ENCODE measurements at places on chromosomes 7 and 10.
A peak's percentile ranks its signal among the peaks of the same experiment; 100 is the strongest.

DNA sequence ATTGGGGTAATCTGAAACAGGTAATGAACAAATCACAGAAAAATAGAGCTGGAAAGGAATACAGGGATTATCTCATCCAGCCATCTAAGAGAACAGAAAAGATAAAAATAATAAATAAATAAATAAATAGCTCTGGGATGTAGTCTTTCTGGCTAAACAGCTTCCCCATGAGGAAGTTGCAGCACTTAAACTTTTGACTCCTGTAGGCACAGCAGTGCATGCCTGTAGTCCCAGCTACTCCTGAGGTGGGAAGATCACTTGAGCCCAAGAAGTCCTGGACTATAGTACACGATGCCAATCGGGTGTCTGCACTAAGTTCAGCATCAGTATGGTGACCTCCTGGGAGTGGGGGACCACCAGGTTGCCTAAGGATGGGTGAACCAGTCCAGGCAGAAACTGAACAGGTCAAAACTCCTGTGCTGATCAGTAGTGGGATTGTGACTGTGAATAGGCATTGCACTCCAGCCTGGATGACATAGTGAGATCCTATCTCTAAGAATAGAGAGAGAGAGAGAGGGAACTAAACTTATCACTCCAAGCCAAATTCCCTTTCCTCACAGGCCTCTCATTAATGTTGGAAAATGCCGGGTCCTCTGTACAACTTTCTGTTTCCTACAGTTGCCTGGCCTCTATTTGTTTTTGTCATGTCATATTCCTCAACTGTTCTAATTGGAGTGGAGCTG lies 61.7 kb upstream of the CDK13 start:
- no peak for DNase-seq

- DNase-seq: no peak
These were observed 17.7 kb upstream of the IFIT1B start for GRCh38 chr10:89360157-89360556.

DNA sequence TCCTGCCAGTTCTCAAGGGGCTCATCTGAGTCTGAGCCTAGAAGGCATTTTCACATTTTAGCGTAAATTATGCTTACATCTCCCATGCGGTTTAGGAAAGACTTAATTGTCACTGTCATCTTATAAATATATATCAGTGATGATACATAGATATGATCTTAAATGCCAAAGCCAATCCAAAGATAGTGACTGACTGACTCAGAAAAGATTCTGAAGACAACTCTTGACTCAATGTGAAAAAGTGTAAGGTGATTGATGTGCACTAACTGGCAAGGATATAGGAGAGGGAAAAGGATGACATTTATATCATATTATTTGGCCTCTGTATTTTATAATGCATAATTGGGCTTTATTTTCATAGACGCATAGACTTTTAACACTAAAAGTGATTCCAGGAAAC lies 84.9 kb upstream of the LRRN3 start:
- no peak for DNase-seq

DNA sequence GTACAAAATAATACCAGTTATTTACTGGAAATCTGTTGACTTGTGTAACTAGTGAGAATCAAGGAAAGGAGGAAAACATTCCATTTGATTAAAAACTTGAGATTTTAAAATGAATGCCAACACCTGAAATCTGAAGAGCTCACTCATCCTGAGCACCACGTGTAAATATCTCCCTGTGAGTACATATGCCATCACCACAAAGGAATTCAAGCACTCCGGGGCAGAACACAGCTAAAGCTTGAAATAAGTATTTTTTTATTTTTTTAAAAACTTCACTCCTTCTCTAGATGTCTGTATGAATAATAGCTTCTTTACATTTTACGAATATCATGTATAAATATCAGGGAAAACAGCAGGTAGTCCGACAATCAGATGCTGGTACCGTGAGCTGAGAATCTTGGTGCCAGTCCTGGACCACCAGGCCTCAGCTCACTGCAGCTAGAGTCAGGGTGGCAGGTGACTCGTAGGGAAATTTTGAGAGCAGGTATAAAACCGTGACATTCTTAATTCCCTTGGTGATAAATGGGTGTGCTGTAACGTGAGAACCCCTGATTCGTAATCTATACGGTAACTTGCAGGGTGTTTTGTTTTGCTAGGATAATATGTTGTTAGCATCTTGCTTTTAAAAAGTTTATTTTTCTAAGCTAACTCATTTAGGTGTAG lies 12.7 kb downstream of the LMTK2 start:
- DNase-seq: no peak

GRCh38 chr7:83267141-83267631 lies 104.5 kb upstream of the PCLO start:
- no peak for DNase-seq

DNA sequence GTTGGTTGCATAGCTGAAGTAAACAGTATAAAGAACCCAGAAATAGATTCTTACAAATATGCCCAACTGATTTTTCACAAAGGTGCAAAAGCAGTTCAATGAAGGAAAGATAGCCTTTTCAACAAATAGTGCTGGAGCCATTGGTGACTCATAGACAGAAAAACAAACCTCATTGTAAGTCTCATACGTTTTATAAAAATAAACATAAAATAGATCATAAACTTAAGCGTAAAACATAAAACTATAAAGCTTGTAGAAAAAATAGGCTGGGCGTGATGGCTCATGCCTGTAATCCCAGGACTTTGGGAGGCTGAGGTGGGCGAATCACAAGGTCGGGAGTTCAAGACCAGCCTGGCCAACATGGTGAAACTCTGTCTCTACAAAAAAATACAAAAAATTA lies 318.8 kb upstream of the IGFBP3 start:
- DNase-seq: no peak

- DNase-seq: no peak
These were observed 65.4 kb downstream of the ANKRD61 start for GRCh38 chr7:6096581-6096980.

DNA sequence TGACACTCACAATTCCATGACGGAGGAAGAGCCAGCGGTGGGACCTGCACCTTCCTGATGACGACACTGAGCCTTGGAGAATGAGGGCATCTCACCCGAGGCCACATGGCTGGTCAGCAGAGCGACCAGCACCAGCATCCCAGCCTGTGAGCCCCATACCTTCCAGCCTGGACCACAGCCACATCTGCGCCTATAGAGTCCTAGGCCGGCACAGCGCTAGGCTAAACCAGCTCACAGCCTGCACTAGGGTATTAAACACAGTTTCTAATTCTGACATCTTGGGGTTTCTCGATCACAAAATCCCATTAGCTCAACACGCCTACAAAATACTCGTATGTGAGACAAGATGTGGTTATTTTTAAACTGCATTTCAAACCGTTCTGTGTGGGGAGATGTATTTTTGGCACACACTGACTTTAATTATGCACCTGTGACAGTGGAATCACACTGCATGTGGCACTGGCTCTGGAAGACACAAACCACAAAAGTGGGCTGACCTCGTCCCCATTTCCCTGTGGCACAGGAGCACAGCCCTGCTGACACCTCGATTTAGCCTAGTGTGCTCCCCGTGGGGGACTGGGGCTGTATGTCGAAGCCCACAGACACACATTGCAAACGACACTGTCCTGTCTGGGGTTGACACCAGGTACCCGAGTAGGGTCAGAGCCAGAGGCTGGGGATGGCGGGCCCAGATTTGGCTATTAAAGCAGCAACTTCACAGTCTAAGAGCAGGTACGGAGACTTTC lies 32.5 kb downstream of the CPXM2 start:
- no peak for DNase-seq

GRCh38 chr10:109430043-109430760 lies 493.1 kb downstream of the XPNPEP1 start:
- DNase-seq: no peak

- no peak for DNase-seq
These were observed 80.2 kb downstream of the ZEB1 start for GRCh38 chr10:31399171-31399570.

GRCh38 chr7:25087855-25088254 lies 37.2 kb downstream of the CYCS start:
- peak; percentile 42 for DNase-seq

DNA sequence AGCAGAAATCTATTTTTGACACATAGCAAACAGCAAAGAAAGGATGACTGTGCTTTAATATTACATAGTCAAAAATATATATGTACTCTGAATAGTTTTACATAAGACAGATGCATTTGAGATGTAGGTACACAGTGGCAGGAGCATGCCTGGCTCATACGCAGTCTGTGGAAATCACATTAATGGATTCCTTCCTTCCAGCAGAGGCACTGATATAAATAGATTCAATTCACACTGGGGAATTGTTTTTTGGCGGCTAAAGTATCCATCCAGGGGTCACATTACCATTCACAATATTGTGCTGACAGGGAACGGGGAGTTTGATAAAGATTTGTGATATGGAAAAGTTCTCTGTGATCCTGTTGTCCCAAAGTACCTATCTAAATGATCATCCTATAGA lies 72.5 kb upstream of the AGR3 start:
- no peak for DNase-seq

GRCh38 chr10:68781613-68782574 lies 45.4 kb upstream of the STOX1 start:
- DNase-seq: no peak

DNA sequence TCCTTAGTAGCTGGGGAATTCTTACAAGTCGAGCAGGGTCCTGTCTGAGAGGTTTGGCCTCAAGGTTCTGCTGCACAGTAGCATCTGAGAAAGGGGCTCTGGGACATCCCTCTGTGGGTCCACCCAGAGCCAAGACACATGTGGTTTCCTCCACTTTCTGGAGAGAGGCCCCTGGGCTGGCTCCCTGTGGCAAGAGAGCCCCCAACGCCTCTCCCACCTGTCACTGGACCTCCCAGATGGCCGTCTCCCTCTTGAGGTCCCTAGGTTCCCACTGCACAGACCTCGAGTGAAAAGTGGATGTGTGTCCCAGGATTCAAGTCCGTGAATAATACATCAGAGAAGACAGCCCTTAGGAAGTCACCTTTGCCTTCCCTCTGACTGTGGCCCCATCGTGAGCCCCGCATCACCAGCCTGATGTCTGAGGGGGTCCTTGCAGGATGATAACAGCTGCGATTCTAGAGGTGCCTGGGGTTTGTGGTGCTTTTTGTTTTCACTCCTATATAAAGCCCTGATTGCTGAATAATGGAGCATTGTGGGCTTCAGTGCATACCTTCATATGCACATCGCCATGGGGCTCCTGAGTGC lies 319.0 kb downstream of the GLRX3 start:
- no peak for DNase-seq

- no peak for DNase-seq
These were observed 286.4 kb downstream of the AHR start for GRCh38 chr7:17584822-17585221.

DNA sequence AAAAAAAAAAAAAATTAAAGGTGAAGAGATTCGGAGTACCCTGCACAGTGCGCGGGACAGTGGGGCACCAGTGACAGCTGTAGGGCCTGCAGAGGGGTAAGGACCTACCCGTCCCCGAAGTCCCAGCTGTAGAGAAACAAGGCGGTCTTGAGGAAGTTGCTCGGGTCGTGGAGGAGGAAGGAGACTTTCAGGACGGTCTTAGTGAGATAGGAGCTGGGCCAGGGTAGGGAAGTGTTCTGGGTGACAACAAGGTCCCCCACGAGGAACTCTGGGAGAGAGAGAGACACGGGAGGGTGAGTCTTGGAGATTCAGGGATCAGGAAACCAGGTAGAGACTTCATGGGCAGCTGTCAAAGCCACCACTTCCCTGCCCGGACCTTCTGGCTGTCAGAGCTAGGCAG lies 9.7 kb downstream of the TMEM130 start:
- DNase-seq: no peak

GRCh38 chr7:122535086-122535485 lies 163.8 kb downstream of the RNF133 start:
- no peak for DNase-seq

GRCh38 chr7:28976022-28976421 lies 17.9 kb upstream of the TRIL start:
- no peak for DNase-seq

DNA sequence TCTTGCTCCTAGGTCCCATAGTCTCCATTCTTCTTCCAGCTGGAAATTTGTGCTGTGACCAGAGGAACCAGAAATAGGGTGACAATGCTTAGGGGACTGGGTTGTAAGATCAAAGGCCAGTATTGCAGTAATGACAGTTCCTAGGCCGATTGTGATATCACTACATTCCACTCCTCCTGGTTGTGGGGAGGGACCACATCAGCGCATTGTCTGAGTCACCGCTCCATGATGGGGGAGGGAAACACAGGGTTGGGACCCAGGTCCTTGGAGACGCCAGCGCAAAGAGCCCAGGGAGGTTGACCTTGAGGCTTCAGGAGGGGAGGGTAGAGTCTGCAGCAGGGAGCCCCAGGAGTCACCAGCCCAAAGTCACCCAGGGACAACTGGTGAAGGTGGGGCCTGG lies 20.8 kb upstream of the GGCT start:
- DNase-seq: no peak

GRCh38 chr7:136857573-136857972 lies 10.9 kb upstream of the CHRM2 start:
- no peak for DNase-seq

DNA sequence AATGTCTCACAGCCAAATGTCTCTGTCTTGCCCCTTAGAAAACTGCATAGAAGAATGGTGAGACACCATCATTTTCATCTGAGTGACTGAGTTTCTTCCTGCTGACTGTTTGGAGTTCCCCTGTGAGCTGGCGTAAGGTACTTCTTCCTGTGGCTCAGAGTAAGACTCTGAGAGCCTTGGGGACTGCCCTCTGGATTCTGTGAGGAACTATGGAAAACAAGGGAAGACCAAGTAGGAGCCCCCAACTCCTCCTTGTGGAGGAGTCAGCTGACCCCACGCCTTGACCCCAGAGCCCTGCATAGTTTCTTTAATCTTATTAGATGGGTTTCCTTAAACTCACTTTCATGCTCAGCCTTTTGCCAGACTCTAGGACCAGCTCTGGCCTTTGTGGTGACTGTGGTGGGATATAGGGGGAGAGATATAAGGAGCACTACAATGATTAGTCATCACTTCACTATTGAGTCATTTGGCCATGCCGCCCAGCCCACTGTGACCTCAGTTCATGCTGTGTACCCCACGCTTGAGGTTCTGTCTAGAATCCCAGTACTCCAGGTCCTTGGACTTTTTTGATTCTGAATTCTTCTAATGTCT lies 51.8 kb upstream of the FAM133B start:
- DNase-seq: no peak

DNA sequence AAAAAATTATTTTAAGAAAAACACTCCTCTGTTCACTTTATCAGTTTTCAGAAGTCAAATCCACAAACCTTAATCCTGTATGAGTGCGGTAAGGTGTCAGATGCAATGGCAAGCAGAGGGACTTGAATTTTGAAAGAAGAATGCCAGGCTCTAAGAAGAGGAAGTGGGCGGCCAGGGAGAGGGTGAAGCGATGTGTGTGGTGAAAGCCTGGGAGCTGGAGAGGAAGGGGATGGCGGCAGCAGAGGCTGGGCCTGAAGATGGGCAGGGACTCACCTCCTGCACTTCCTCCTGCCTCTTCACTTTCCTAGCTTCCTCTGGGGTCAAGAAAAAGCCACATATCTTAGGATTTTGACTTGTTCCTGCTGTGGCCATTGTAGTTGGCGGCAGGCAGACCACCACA lies 609.6 kb downstream of the PARD3 start:
- no peak for DNase-seq

DNA sequence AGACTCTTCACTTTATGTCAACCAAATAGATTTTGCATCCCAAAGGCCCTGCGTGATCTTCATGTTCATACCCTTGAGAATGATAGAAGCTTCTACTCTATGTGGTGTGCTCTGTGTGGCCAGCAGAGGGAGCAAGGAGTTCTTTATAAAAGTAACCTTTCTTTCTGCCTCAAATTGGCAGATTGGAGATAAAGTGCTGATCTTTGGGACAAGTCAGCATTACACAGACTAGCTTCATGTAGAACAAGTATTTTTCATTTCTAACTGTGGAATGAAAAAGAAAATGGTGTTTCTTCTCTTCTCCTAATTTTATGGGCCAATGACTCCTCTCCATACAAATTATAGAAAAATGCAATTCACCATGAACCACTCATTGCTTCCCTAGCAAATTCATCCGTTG lies 1214.1 kb downstream of the SORCS1 start:
- DNase-seq: no peak

All from GM18507 (cell line).